Stimulated activated CD4-positive, alpha-beta T cell treated with anti-CD3 and anti-CD28 coated beads, Interleukin-1b, Interleukin-23, amount 100 ng/mL, for 24 hours (primary cell): ENCODE measurements at places on chromosomes 12 and 14.

DNA sequence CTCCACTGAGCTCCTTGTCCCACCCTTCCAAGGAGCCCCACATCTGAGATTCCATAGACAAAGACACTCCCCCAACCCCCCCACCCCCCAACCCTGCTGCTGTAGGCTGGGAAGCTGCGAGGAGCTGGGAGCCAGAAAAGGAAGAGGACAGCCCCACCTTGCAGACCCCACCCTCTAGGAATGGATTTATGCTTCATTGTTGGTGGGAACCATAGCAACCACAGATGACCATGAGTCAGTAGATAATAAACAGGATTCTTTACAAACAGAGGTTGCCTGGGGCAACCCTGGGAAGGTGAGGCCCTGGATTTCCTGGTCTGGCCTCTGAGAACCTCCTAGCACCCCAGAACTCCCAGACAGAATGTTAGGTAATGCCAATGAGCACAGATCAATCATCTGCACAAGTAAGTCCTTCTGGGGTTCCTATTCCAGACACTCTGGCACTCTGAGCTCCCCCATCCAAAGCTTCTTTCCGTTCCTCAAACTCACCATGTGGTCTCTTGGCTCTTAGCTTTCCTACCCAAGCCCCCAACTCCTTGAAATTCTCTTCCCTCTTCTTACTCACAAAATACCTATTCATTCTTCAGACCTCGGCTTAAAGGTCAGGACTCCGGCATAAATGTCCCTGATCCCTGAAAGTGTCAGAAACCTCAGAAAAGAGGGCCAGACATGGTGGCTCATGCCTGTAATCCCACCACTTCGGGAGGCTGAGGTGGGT is 15.2 kb upstream of the PLEKHG6 start:
- no peak for DNase-seq

DNA sequence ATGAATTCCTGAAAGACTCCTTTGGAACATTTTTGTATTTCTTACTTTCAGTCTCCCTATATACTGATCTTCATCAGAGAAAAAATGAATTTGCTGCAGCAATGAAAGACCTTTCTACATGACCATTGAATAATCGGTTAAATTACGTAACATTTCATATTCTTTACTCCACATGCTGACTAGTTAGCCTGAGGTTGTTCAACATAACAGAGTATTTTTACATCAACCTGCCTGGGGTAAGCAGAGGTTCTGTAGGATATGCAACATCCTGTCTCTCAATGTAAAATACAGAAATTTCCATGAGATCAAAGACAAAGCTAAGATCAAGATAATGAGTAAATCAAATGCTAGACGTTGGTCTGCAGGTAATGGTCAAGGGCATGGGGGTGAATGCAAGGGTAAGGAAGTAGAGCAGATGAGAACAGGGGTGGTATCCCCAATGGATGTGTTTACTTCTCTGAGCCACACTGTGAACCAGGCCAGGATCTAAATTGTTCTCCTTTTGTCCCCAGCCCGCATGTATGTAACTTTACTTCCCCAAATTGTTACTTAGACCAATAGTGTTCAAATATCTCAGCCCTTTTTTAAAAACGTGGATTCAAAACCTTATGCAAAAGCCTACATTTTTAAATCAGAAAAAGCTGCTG is 45.4 kb downstream of the DUSP6 start:
- no peak for DNase-seq

- DNase-seq, result no peak
Observed at GRCh38 chr14:65279510-65279909, 133.0 kb upstream of the FUT8 start.

GRCh38 chr12:92234533-92234932 is 88.9 kb upstream of the BTG1 start:
- no peak for DNase-seq

DNA sequence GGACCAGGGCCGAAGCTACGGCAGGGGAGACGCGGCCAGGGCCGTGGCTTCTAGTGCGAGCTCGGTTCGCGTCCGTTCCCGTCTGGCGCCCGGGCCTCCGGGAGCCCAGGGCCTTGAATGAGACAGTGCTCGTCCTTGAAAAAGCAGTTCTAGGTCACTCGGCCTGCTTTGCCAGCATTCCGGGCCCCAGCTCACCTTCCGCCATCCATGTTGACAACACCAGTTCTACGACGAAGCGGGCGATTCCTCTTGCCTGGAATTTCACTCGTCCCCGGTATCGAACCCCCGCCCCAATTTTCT is 4.5 kb downstream of the OR10AD1 start:
- peak; percentile 16 for DNase-seq

- DNase-seq, result no peak
Observed at GRCh38 chr12:31029916-31030562, 43.6 kb upstream of the DDX11 start.

DNA sequence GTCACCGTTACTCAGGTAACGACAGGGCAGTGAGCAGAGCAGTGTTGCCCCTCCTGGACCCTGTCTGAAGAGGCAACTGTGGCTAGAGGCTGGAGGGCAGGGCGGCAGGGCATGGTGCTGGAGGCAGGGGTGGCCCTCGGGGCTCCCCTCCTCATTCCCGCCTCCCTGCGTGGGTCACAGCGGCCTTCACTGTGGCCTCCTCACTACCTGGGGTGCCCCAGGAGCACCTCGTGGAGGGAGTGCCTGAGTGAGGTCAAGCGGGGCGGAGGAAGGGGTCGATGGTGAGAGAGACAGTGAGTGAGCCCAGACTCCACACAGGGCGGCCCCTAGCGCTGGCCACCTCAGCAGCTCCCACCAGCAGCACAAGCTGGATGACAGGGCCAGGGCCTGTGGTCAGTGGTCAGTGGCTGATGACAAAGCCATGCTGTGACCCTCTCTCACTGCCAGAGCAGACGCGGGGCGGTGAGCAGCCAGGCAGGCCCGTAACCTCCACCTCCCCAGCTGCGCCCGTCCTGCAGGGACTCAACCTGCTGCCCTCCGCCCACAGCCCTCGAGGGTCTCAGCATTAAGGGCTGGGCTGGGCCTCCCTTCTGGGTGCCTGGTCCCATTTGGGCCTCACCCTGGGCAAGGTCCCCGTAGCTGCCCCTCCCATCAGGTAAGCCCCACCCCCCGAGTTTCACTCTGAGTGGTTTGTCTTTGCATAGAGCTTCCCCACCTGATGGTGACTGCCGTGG is 17.8 kb downstream of the GPR132 start:
- DNase-seq, result no peak

- no peak for DNase-seq
Observed at GRCh38 chr14:68824517-68825347, 31.9 kb upstream of the ZFP36L1 start.

- DNase-seq, result no peak
Observed at GRCh38 chr12:3989218-3989550, 116.0 kb upstream of the PARP11 start.
